Activated T-cell treated with anti-CD3 and anti-CD28 coated beads for 4 hours (primary cell): ENCODE measurements at places on chromosomes 16 and 17.
A peak's percentile ranks its signal among the peaks of the same experiment; 100 is the strongest.

DNA sequence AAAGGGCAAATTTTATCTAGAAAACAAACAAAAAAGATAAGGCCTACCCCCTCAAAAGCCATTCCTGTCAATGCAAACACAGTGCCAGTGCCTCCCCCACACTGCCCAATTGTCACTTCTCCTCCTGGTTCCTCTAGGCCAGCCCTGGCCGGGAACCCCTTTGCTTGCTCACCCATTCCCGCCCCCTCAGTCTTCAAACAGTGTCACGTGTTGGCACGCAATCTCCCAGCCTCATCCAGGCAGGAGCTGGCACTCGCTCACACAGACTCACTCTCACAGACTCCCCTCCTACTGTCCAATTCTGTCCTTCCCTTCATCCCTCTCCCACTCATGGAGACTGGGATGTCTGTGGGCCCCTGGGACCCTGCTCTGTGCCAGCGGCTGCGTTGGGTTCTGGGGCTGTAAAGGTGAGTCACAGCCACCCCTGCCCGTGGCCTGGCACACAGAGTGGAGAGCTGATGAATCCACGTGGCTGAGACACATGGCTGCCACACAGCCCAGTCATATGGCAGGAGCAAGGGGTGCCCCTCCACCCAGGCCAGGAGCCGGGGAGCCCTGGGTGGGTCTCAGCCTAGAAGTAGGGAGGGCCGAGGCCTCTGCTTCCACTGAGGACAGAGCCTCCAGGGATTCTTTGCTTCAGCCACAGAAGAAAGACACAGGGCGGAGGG lies 54.8 kb downstream of the VAC14 start:
- DNase-seq, result no peak

DNA sequence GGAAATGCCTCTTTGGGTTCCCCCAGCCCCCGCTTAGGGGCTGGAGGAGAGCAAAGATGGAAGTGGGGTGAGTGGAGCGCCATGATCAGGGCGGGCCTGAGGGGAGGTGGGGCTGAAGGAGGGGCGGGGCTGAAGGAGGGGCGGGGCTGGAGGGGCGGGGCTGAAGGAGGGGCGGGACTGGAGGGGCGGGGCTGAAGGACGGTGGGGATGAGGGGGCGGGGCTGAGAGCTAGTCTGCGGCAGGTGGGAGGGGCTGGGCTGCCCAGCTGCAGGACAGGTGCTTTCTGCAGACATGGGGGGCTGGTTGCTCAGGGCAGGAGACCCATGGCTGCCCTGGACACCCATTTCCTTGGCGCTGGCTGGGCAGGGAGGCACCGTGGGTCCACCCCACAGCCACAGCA lies 39.1 kb upstream of the PABPN1L start:
- no peak for DNase-seq

- no peak for DNase-seq
Observed at GRCh38 chr16:73713251-73713650, 583.4 kb upstream of the PSMD7 start.

GRCh38 chr17:47810200-47810821 lies 11.3 kb downstream of the OSBPL7 start:
- DNase-seq, result no peak

- no peak for DNase-seq
Observed at GRCh38 chr17:34667656-34668055, 88.3 kb downstream of the TMEM132E start.

DNA sequence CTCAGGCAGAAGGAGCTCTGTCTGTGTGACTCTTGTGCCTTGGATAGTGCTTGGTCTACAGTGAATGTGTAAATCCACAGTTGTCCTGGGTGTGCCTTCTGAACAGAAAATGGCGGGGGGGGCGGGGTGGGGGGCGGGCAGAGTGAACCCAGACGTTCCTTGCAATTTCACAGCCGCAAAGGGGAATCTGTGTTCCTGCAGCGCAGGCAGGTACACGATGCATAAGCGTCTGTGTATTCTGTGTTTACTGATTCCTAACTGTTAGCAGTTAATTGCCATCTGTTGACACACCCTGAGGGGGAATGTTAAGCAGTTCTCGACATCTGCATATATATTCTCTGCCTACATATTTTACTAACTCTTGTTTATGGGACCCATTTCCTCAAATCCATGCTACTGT lies 123.5 kb upstream of the ZFHX3 start:
- DNase-seq, result no peak

DNA sequence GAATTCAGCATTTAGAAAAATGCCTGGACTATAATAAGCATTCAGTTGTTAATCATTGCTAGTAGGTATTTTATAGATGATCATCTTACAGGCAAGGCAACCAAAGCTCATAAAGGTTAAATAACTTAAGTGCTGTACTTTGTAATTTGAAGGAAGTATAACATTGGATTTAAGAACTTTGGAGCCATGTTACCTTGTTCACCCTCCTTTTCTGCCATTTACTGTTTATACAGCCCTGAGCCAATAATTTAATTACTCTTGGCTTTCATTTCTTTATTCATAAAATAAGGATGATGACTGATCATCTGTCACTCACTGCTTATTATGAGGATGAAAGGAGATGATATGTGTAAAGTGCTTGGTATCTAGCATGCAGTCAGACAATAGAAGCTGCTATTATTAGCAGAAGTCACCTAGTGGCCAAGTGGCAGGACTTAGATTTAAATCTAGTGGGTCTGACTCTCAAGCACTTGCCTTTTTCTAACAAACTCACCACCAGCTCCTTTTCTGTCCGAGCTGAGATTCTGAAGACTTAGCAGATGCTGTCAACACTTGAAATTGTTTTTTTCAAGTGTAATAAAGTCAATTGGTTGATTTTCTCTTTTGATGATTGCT lies 18.3 kb upstream of the DDX52 start:
- no peak for DNase-seq

GRCh38 chr16:54080524-54081008 lies 206.0 kb downstream of the IRX3 start:
- DNase-seq, result no peak

- no peak for DNase-seq
Observed at GRCh38 chr16:30041841-30042240, 10.8 kb upstream of the TLCD3B start.

GRCh38 chr16:58127033-58127556 lies 2.1 kb downstream of the CFAP20 start:
- no peak for DNase-seq

DNA sequence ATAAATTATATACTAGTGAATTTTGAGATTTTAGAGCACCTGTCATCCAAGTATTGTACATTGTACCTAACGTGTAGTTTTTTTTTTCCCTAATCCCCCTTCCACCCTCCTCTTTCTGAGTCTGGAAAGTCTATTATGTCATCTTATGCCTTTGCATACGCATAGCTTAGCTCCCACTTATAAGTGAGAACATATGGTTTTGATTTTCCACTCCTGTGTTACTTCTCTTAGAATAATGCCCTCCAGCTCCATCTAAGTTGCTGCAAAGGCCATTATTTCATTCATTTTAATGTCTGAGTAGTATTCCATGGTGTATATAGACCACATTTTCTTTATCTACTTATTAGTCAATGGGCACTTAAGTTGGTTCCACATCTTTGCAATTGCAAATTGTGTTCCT lies 177.0 kb upstream of the C16orf82 start:
- DNase-seq, result no peak

DNA sequence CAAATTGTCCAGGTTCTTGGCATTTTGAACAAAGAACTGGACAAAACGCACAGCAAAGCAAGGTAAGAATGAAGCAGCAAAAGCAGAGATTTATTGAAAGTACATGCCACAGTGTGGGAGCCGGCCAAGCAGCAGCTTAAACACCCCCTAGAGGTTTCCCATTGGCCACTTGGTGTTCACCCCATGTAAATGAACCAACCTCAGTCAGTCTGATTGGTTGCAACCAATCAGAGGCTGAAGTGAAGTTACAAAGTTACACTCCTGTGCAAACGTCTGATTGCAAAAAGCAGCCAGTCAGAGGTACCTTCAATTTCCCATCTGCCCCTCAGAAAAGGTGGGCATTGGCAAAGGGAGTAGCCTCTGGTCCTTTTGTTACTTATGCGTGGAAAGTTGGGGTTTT lies 8.8 kb upstream of the ZNF263 start:
- no peak for DNase-seq

GRCh38 chr17:34817252-34818035 lies 143.8 kb downstream of the CCT6B start:
- no peak for DNase-seq

- no peak for DNase-seq
Observed at GRCh38 chr16:79891458-79891857, 290.9 kb upstream of the MAF start.

DNA sequence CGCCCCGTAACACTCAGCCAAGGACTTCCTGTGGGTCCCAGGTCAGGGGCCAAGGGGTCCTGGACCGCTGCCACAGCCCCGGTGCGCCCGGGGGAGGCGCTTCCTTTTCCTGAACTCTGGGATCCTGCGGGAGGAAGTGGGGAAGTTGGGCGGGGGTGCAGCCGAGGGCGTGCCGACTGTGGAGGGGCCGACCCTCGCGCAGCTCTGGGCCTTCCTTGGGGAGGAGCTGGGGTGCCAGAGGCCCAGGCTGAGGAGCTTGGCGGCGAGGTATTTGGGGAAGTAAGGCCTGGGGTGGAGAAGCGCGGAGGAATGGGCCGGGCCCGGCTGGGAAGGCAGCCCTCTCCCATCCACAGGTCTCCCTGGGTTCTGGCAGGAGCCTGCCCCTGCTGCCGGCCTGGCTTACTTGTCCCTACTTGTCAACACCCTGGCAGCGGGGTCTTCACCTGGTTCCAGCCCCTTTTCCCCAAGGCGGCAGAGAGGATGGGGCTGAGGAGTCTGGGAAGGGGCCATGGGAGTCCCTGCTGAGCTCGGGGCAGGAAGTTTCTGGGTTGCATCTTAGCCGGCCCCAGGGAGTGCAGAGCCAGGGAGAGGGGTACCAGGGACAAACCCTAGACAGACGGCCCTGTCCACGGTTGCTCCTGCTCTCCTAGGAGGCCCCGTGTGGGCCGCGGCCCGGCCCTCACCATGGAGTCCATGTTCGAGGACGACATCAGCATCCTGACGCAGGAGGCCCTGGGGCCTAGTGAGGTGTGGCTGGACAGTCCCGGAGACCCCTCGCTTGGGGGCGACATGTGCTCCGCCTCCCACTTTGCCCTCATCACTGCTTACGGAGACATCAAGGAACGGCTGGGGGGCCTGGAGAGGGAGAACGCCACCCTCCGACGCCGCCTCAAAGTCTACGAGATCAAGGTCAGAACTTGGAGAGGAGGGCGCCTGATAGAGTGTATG lies 1.7 kb downstream of the TBKBP1 start:
- DNase-seq, result no peak

- DNase-seq, result no peak
Observed at GRCh38 chr17:67576471-67577115, 141.1 kb upstream of the NOL11 start.

- DNase-seq, result no peak
Observed at GRCh38 chr17:9177212-9177611, 155.9 kb downstream of the NTN1 start.

DNA sequence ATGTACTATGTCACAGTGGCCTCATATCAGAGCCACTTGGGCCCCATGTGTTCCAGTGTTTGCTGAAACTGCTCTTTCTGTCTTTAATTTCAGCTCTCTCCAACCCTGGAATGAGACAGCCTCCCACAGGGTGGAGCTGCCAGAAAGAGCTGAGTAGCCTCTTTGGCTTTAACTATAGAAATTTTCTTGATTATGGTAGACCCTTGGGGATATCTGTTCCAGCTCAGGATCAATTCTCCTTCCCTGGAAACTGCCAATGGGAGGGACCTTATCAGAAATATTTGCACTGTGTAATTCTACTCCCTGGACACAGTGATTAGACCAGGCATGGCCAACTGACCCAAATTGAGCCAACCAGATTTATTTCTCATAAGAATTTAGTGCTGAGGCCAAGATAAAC lies 39.0 kb upstream of the KDM8 start:
- no peak for DNase-seq

GRCh38 chr17:31392856-31393748 lies 1.6 kb downstream of the RAB11FIP4 start:
- DNase-seq, result no peak

- DNase-seq, result peak; percentile 59
Observed at GRCh38 chr17:75827308-75828075, 16.7 kb downstream of the UNC13D start.

DNA sequence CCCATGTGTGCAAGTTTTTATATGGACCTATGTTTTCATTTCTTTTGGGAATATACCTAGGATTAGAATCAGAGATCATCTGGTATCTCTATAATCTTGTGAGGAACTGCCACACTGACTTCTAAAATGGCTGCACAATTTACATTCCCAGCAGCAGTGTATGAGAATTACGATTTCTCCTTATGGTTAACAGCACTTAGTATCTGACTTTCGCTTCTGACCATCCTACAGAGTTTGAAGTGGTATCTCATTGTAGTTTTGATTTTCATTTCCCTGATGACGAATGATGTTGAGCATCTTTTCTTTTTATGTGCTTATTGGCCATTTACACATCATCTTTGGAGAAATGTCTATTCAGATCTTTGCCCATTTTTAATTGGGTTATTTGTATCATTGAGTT lies 10.0 kb downstream of the C16orf96 start:
- no peak for DNase-seq

DNA sequence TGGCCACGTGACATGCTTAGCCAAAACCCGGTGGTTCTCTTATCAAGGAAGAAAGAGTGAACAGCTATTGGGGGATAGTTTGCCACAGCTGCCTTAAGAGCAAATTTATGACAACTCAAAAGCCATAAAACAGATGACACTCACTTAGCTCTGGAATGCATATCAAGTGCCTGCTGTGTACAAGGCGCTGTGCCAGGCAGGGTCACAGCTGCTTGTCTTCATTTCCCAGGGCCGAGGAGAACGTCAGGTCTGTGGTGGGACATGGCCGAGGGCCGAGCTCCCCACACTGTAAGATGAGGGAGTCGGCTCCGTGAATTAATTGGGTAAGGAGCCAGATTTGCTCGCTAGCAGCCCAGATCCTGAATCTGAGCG lies 14.0 kb downstream of the EEF2K start:
- no peak for DNase-seq

DNA sequence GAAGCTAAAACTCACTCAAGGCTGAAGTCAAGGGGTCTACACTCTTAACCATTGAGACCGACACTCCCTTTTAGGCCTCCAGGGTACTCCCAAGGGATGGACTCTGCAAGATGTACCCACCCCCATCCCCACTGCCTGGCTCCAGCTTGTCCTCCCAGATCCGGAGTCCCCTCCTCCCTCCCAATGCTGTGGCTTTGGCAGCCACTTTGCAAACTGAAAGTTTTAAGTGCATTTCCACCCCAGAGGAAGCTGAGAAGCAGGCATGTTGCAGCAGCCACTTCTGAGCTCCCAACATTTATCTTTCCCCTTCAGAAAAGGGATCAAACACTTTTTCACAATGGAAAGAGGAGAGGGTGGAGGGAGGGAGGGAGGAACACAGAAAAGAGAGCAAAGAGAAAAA lies 115.2 kb downstream of the COPRS start:
- no peak for DNase-seq

GRCh38 chr17:13140750-13141149 lies 122.9 kb upstream of the ELAC2 start:
- DNase-seq, result no peak

- DNase-seq, result no peak
Observed at GRCh38 chr17:82789806-82790205, 37.9 kb downstream of the TBCD start.

- no peak for DNase-seq
Observed at GRCh38 chr17:69876757-69877156, 198.3 kb upstream of the KCNJ16 start.

- DNase-seq, result no peak
Observed at GRCh38 chr16:31471875-31472708, at the start of gene TGFB1I1. Gene TGFB1I1, plus strand, starts transcription at chr16:31472152. Its CDS starts 37 bp downstream, at chr16:31472189.
